ENCODE measurements at places on chromosomes 13 and 19. TPM values are rescaled to one million over a fixed set of nuclear protein-coding genes. Genes with fewer than 3 reads are reported as not detected.

ZIC5 gene
- not detected for polyA plus RNA-seq

DNA sequence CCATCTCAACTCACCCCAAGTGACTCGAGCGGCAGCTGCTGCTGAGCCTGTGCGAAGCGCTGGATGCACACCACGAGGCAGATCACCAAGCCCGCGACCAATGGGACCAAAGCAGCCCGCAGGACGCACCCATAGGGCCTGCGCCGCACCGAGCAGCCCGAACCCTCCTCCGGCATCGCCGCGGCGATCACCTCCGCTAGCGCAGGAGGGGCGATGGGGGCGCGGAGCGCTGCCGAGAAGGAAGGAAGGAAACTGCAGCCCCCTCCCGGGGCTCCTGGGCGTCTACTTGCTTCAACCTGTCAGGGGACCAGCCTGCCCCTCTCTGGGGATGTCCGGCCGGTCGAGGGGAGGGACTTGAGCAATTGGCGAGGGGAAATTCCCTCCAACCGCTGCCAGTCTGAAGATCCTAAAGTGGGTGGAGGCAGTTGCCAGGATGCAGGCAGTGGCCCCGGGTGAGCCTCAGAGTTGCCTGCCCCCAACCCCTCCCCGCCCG, at the start of gene CD70:
Gene CD70, minus strand, starts transcription at position 324 of the 493 bp plus-strand sequence. Its CDS starts 148 bp downstream, at position 176.
- DNase-seq: peak; percentile 32
- peaks cover 68% of the 10 kb centered on the region for H3K27me3 ChIP-seq
- H3K27ac ChIP-seq: no peak within 1 kb of the TSS
- H3K4me3 ChIP-seq: peak within 1 kb of the TSS; percentile 13
- peaks cover 8% of the 10 kb centered on the region for H3K4me1 ChIP-seq

DNA sequence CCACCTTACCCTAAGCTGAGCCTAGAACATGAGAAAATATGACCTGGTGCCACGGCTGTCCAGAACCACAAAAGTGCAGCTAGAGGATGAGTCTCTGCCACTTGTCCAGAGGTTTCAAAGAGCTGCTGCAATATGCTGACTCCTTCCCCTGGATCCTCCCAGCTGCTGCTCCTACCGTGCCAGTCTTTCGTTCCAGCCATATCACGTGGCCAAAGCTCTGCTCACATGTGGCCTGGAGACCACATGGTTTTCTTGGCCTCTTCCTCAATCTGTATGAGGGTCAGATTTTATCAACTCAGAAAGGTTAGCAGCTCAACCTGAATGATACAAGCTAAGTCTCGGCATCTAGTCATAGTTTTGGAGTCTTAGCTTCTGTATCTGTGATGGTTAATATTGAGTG, 3.2 kb upstream of the SACS start:
- H3K4me3 ChIP-seq: no peak overlapping the region
- H3K4me1 ChIP-seq: peaks cover 35% of the 10 kb centered on the region
- peak overlapping the region; percentile 71 for H3K27ac ChIP-seq
- H3K36me3 ChIP-seq: no peaks in the 10 kb centered on the region
- H3K27me3 ChIP-seq: peaks cover 5% of the 10 kb centered on the region
- peak; percentile 67 for DNase-seq

- H3K36me3 ChIP-seq: no peaks in the 10 kb centered on the region
- no peaks in the 10 kb centered on the region for H3K27me3 ChIP-seq
- no peak for DNase-seq
These were observed 1195.3 kb downstream of the EFNB2 start for GRCh38 chr13:105340061-105340606.

DNA sequence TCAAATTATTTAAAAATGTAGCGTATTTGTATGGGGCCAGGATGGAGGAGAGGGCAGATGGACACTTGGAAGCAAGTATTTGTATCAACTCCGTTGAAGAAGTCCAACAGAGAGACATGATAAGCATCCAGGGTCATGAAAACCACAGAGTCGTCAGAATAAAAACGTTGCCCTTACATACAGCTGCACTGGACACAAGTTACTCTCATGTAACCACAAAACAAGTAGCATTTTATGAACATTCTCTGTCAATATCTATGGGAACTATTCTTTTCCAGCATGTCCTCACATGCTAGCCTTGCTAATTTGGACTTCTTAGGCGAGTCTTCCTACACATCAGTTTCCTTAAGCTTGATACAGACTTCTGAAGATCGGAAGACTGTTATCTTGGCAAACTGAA, 35.0 kb downstream of the EFNB2 start:
- no peak overlapping the region for H3K27ac ChIP-seq
- H3K4me3 ChIP-seq: no peak overlapping the region
- H3K36me3 ChIP-seq: no peaks in the 10 kb centered on the region
- DNase-seq: no peak

DNA sequence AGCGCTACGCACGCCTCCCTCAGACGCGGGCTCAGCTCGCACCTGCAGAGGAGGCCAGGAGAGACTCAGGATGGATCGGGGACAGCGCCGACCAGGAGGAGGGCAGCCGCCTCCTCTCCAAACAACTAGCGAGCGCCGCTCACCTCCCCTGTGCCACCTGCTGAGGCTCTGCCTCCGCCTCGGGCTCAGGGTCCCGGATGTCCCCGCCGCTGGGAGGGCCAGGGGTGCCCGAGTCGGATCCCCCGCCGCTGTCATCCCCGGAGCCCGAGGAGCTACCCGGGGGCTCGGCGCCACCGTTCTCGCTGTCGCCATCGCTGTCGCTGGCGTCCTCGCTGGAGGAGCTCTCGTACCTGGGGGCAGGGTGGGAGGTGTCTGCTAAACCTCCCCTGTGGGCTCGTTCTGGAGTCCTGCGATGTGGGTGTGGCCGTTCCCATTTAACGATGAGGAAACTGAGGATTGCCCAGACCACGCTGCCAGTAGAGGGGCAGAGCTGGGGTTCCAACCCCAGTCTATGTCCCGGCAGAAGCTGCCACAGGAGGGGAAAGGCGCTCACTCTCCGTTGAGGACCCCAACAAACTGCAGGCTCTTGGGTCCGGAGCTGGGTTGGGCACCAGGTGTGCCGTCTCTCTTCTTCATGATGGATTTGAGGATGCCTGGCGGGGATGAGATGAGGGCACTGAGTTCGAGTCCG, 9.2 kb downstream of the KANK3 start:
- peak overlapping the region; percentile 13 for H3K27ac ChIP-seq
- peaks cover 16% of the 10 kb centered on the region for H3K4me1 ChIP-seq
- H3K4me3 ChIP-seq: no peak overlapping the region

GRCh38 chr19:45472563-45473366, 5.0 kb downstream of the FOSB start:
- H3K4me3 ChIP-seq: no peak overlapping the region
- H3K27me3 ChIP-seq: peaks cover 72% of the 10 kb centered on the region
- H3K27ac ChIP-seq: no peak overlapping the region
- H3K36me3 ChIP-seq: peaks cover 14% of the 10 kb centered on the region
- H3K4me1 ChIP-seq: peaks cover 51% of the 10 kb centered on the region

- no peak for DNase-seq
- H3K27me3 ChIP-seq: no peaks in the 10 kb centered on the region
- no peak overlapping the region for H3K27ac ChIP-seq
- H3K4me1 ChIP-seq: peaks cover 2% of the 10 kb centered on the region
- no peak overlapping the region for H3K4me3 ChIP-seq
These were observed 6.3 kb downstream of the ZNF71 start for GRCh38 chr19:56601375-56601774.

REX1BD gene
- polyA plus RNA-seq: 27.4 TPM

- peaks cover 4% of the 10 kb centered on the region for H3K4me1 ChIP-seq
- no peaks in the 10 kb centered on the region for H3K36me3 ChIP-seq
- peaks cover 80% of the 10 kb centered on the region for H3K27me3 ChIP-seq
- peak; percentile 1 for DNase-seq
These were observed 8.8 kb downstream of the ZIC2 start for GRCh38 chr13:99990126-99990977.

GRCh38 chr13:42068886-42069285, 20.4 kb downstream of the DGKH start:
- H3K4me1 ChIP-seq: no peaks in the 10 kb centered on the region
- DNase-seq: peak; percentile 7
- no peaks in the 10 kb centered on the region for H3K36me3 ChIP-seq
- H3K27ac ChIP-seq: no peak overlapping the region

TTYH1 gene
- polyA plus RNA-seq: 4.7 TPM

DNA sequence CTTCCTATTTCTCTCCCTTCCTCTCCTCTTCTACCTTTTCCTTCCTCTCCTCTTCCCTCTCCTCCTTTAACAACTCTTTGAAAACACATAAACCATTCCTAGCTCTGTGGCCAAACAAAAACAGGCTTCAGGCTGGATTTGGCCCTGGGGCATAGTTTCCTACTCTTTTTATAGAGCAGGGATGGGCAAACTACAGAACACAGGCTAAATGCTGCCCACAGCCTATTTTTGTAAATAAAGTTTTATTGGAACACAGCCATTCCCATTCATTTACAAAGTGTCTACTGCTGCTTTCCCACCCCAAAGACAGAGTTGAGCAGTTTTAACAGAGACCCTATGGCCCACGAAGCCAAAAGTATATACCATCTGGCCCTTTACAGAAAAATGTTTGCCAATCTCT, 35.4 kb downstream of the LHFPL6 start:
- peaks cover 2% of the 10 kb centered on the region for H3K4me1 ChIP-seq
- no peaks in the 10 kb centered on the region for H3K27me3 ChIP-seq
- H3K36me3 ChIP-seq: peaks cover 4% of the 10 kb centered on the region
- DNase-seq: no peak
- no peak overlapping the region for H3K27ac ChIP-seq

GRCh38 chr19:34639491-34640085, 37.4 kb downstream of the SCGB2B2 start:
- H3K4me3 ChIP-seq: no peak overlapping the region
- DNase-seq: peak; percentile 63
- no peak overlapping the region for H3K27ac ChIP-seq

IZUMO4 gene
- polyA plus RNA-seq: 2.0 TPM

MCEMP1 gene
- polyA plus RNA-seq: 0.11 TPM

- H3K27ac ChIP-seq: no peak overlapping the region
- H3K4me3 ChIP-seq: no peak overlapping the region
- H3K4me1 ChIP-seq: peaks cover 38% of the 10 kb centered on the region
- DNase-seq: peak; percentile 85
These were observed 4.2 kb downstream of the PRR36 start for GRCh38 chr19:7869910-7870511.

DNA sequence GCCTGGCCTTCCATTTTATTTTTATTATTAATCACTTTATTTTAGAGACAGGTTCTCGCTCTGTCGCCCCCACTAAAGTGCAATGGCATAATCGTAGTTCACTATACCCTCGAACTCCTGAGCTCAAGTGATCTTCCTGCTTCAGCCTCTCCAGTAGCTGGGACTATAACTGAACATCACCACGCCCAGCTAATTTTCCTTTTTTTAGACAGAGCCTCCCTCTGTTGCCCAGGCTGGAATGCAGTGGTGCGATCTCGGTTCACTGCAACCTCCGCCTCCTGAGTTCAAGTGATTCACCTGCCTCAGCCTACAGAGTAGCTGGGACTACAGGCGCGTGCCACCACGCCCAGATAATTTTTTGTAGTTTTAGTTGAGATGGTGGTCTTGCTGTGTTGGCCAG, 6.7 kb upstream of the PAN3 start:
- no peaks in the 10 kb centered on the region for H3K36me3 ChIP-seq
- no peak overlapping the region for H3K27ac ChIP-seq
- H3K4me1 ChIP-seq: no peaks in the 10 kb centered on the region
- DNase-seq: no peak

DNA sequence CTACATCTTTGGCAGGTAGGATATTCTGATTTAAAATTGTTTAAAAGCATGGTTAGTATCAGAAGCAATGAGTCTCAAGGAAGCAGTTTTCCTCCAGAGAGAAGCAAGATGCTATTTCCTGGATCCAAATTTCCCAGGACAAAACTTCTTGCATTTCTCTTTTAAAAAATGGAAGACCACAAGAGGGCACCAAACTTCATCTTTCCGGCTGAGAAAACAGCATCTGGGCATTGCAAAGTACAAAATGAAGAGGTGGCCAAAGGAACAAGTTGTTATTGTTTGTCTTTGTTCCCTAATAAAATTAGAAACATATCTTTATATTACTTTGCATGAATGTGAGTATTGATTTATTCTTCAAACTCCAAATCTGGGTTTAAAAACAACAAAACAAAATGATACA, 60.0 kb upstream of the LRCH1 start:
- H3K27ac ChIP-seq: no peak overlapping the region
- no peaks in the 10 kb centered on the region for H3K36me3 ChIP-seq
- no peaks in the 10 kb centered on the region for H3K27me3 ChIP-seq
- no peaks in the 10 kb centered on the region for H3K4me1 ChIP-seq
- peak; percentile 80 for DNase-seq

ZNF547 gene
- 3.5 TPM for polyA plus RNA-seq

DNA sequence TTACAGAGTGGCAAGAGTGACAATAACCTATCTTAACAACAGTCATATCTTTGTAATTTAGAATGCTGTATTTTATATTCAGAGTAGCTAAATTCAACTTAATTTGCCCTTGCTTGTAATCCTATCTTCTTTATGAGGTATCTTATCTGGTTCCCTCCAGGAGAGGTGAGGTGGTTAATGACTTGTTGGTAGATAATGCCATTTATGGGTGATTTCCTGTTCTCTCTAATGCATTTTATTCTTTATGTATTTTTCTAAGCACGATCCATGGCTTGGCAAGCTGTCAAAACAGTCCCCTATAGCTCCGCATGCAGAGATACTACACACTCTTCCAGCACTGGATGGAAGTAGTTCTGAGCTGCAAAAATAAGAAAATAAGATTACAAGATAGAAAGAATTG, 267.9 kb downstream of the LMO7 start:
- no peak overlapping the region for H3K4me3 ChIP-seq
- DNase-seq: no peak
- no peak overlapping the region for H3K27ac ChIP-seq
- H3K4me1 ChIP-seq: peaks cover 17% of the 10 kb centered on the region

ADAT3 gene
- 1.5 TPM for polyA plus RNA-seq

GRCh38 chr19:42352301-42353259, 27.1 kb downstream of the MEGF8 start:
- DNase-seq: no peak
- no peak overlapping the region for H3K4me3 ChIP-seq
- no peak overlapping the region for H3K27ac ChIP-seq
- no peaks in the 10 kb centered on the region for H3K4me1 ChIP-seq
- H3K27me3 ChIP-seq: no peaks in the 10 kb centered on the region

- H3K4me3 ChIP-seq: no peak overlapping the region
- no peak for DNase-seq
- H3K4me1 ChIP-seq: no peaks in the 10 kb centered on the region
- no peak overlapping the region for H3K27ac ChIP-seq
- no peaks in the 10 kb centered on the region for H3K36me3 ChIP-seq
These were observed 545.4 kb upstream of the GPC6 start for GRCh38 chr13:92681239-92681638.

ZNF132 gene
- polyA plus RNA-seq: 4.8 TPM

Measured in muscle of leg (tissue), 16 donors.